Motor neuron (in vitro differentiated cells): ENCODE measurements at places on chromosomes 2 and 18. TPM values are rescaled to one million over a fixed set of nuclear protein-coding genes. Genes with fewer than 3 reads are reported as not detected.

COLEC12 gene
- total RNA-seq, result 103 and 106 TPM in 2 replicates

LAMA1 gene
- 6.3 and 8.1 TPM in 2 replicates for total RNA-seq

- peak; percentile 27 for ATAC-seq
These were observed 34.4 kb downstream of the ITGA6 start for GRCh38 chr2:172461591-172462372.

- no peak for ATAC-seq
These were observed 136.6 kb upstream of the GLI2 start for GRCh38 chr2:120599072-120599471.

GRCh38 chr18:65906621-65907034 is 155.8 kb downstream of the CDH7 start:
- ATAC-seq, result no peak

GRCh38 chr18:23951206-23951605 is 63.3 kb upstream of the TTC39C start:
- ATAC-seq, result no peak

GRCh38 chr2:143176606-143177005 is 47.4 kb downstream of the ARHGAP15 start:
- no peak for ATAC-seq

GRCh38 chr2:126652323-126652891 is 3.6 kb upstream of the GYPC start:
- no peak for ATAC-seq

DNA sequence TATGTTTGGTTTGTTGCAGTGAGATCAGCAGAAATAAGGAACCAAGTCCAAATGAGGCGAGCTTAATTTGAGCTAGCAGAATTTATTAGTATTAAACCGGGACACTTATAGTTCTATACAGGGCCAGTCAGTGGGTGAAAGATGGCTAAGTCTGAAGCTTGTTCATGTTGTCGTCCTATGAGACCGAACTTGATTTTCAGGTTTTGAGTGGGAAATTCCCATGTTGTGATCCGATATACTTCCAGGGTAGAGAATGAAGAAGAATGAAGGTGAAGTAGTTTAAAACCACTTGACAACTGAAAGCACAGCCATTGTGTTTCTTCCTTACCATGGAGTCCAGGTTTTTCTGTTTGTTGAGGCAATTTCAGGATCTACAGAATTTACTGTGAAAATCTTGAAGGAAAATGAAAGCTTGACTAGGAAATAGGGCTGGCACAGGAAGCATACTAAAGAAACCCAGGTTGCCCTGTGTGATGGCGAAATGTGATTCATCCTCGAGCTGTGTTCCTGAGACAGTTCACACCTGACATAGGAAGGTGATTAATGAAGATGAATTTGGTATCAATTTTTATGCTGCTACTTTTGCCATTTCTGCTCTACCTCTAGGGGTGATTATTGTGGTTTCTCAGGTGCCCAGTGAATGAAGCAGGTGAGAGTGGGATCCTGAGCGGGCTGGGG is 37.6 kb upstream of the MGAT5 start:
- no peak for ATAC-seq

DNA sequence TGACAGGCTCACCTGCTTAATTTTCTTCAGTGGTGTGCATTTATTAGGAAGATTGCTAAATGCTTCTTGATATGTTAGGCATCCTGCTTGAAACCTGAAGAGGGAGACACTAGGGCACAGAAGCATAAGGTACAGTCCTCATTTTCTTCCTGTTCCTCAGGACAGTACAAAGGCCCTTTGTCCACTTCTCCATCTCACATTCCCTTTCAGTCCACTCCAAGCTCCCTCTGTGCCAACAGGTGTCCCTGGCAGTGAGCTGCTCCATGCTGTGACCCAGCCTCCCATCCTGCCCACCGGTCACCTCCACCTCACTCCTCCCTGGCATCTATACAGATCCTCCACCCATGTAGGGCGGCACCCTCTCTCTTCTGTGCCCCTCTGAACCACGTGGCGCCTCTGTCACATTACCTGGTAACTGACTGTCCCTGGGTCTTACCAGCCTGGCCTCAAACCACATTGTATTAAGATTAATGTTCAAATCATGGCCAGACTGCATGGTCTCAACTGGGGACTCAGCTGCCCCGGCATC is 162.8 kb downstream of the VAPA start:
- ATAC-seq, result no peak
